Activated CD4-positive, alpha-beta T cell treated with anti-CD3 and anti-CD28 coated beads, Interleukin-2, amount 10 ng/mL, durations not matched to agents 24 days and 14 days (primary cell): ENCODE measurements at places on chromosomes 7 and 10. TPM values are rescaled to one million over a fixed set of nuclear protein-coding genes. Genes with fewer than 3 reads are reported as not detected.

SPDYE8 gene
- not detected in 2 replicates for total RNA-seq

PDE6C gene
- total RNA-seq, result not detected in 2 replicates

PI4K2A gene
- total RNA-seq, result 17.8 TPM in 2 replicates

CYP26C1 gene
- total RNA-seq, result 0.07 and 0.12 TPM in 2 replicates

ADCYAP1R1 gene
- not detected in 2 replicates for total RNA-seq

DNA sequence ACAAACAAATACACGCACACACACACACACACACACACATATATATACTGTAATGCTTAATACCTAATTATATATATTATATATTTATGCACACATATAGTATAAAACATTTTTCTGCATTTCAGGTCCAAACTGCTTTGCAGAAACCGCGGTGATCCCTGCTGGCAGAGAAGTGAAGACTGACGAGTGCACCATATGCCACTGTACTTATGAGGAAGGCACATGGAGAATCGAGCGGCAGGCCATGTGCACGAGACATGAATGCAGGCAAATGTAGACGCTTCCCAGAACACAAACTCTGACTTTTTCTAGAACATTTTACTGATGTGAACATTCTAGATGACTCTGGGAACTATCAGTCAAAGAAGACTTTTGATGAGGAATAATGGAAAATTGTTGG lies 138.5 kb downstream of the VWC2 start:
- H3K4me1 ChIP-seq, result no peaks in the 10 kb centered on the region
- H3K27ac ChIP-seq, result no peak overlapping the region
- no peaks in the 10 kb centered on the region for H3K36me3 ChIP-seq

DNA sequence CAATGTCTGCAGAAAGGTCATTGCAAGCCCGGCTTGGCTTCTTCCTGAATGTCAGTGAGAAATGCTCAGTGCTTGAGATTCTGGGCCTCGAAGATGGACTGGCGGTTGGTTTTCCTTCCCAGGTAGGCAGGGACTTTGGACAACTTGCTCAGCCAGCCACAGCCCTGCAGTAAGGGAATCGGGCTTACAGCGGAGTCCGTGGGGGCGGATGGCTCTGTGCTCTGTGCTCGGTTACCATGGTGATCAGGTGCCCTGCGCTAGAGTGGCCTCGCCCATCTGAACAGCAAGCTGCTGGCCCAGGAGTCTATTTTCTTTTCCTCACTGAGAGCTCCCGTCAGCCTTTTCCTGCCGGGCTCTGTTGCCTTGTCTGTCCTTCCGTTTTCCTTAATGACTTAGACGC lies 77.8 kb upstream of the SH2B2 start:
- DNase-seq, result no peak
- no peaks in the 10 kb centered on the region for H3K27me3 ChIP-seq
- no peak overlapping the region for H3K27ac ChIP-seq

- H3K36me3 ChIP-seq, result no peaks in the 10 kb centered on the region
- H3K27ac ChIP-seq, result no peak overlapping the region
- H3K27me3 ChIP-seq, result peaks cover 6% of the 10 kb centered on the region
- DNase-seq, result no peak
- peaks cover 2% of the 10 kb centered on the region for H3K4me1 ChIP-seq
Measured at GRCh38 chr10:103575416-103576075, 82.0 kb downstream of the NEURL1 start.

GRCh38 chr7:1576521-1577253 lies 6.9 kb upstream of the PSMG3 start:
- no peak overlapping the region for H3K27ac ChIP-seq
- DNase-seq, result no peak
- H3K36me3 ChIP-seq, result peaks cover 6% of the 10 kb centered on the region
- no peak overlapping the region for H3K4me3 ChIP-seq

GRCh38 chr7:41002741-41003610 lies 699.9 kb downstream of the INHBA start:
- no peak overlapping the region for H3K27ac ChIP-seq
- no peak overlapping the region for H3K4me3 ChIP-seq
- no peaks in the 10 kb centered on the region for H3K27me3 ChIP-seq
- no peaks in the 10 kb centered on the region for H3K36me3 ChIP-seq
- no peaks in the 10 kb centered on the region for H3K4me1 ChIP-seq

DNA sequence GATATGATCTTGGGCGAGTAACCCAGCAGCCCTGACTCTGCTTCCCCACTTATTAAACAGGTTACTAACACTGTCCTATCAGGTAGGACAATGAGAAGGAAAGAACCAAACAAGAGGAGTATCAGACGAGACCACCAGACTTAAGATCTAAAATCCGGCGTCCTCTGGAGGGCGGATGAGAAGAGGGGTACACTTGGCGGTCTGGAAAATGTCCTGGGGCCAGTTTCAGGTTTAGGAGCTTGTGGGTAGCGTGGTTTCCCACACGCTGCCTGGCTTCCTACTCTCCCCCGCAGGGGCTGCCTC lies 635 bp downstream of the ZNF32 start:
- peaks cover 6% of the 10 kb centered on the region for H3K4me1 ChIP-seq
- no peak for DNase-seq
- H3K27ac ChIP-seq, result peak overlapping the region; percentile 89
- peak overlapping the region; percentile 91 for H3K4me3 ChIP-seq
- H3K27me3 ChIP-seq, result peaks cover 12% of the 10 kb centered on the region

- no peaks in the 10 kb centered on the region for H3K4me1 ChIP-seq
- no peaks in the 10 kb centered on the region for H3K27me3 ChIP-seq
- DNase-seq, result no peak
- H3K27ac ChIP-seq, result no peak overlapping the region
- H3K36me3 ChIP-seq, result no peaks in the 10 kb centered on the region
Measured at GRCh38 chr7:47720141-47720906, 138.4 kb upstream of the TNS3 start.

GRCh38 chr10:75461672-75462649 lies 30.5 kb downstream of the LRMDA start:
- no peaks in the 10 kb centered on the region for H3K36me3 ChIP-seq
- H3K27ac ChIP-seq, result no peak overlapping the region
- no peak for DNase-seq
- no peaks in the 10 kb centered on the region for H3K4me1 ChIP-seq
- peaks cover 4% of the 10 kb centered on the region for H3K27me3 ChIP-seq
- no peak overlapping the region for H3K4me3 ChIP-seq

DNA sequence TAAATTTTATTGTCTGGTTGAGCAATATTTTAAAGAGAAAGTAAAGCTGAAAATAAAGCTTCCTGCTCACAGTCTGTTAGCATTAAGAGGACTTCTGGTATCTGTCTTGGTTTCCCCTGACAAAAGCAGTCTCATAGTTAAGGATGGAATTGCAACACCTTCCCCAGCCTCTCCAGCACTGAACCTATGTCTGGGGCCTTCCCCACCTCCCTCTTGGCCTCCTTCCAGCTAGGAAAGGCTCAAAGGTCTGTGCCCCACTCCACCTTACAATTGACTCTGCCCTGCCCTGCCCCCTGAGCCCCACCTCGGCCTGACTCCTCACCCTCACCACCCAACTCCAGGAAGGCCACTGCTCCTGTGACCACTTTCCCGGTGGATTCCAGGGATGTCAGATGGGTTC lies 33.2 kb downstream of the COL17A1 start:
- peaks cover 5% of the 10 kb centered on the region for H3K27me3 ChIP-seq
- H3K4me1 ChIP-seq, result peaks cover 2% of the 10 kb centered on the region
- no peak overlapping the region for H3K4me3 ChIP-seq
- H3K36me3 ChIP-seq, result no peaks in the 10 kb centered on the region
- DNase-seq, result no peak
- H3K27ac ChIP-seq, result no peak overlapping the region

DNA sequence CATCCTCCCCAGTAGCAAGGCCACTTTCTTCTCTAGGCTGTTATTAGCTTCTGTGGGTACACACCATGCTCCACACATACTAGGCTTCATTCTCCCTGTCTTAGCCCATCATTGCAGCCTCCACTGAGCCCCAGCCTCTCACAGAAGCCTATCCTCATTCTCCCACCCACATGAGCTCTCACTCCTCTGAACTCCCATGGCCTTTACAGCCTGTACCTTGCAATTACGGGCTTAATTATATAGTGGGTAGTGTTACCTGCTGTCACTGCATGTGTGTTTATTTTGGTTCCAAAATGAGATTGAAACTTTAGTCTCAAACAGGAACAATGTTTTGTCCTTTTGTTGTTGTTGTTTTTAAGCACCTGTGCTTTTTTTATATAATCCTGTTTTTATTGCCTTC lies 460.0 kb downstream of the KCNMA1 start:
- H3K27ac ChIP-seq, result no peak overlapping the region
- no peaks in the 10 kb centered on the region for H3K27me3 ChIP-seq
- no peaks in the 10 kb centered on the region for H3K4me1 ChIP-seq
- no peaks in the 10 kb centered on the region for H3K36me3 ChIP-seq
- H3K4me3 ChIP-seq, result no peak overlapping the region
- DNase-seq, result no peak

- no peak for DNase-seq
- no peaks in the 10 kb centered on the region for H3K27me3 ChIP-seq
- H3K36me3 ChIP-seq, result no peaks in the 10 kb centered on the region
- H3K4me3 ChIP-seq, result peak overlapping the region; percentile 10
- peak overlapping the region; percentile 74 for H3K27ac ChIP-seq
Measured at GRCh38 chr10:126042354-126042753, 146.0 kb downstream of the FANK1 start.

DNA sequence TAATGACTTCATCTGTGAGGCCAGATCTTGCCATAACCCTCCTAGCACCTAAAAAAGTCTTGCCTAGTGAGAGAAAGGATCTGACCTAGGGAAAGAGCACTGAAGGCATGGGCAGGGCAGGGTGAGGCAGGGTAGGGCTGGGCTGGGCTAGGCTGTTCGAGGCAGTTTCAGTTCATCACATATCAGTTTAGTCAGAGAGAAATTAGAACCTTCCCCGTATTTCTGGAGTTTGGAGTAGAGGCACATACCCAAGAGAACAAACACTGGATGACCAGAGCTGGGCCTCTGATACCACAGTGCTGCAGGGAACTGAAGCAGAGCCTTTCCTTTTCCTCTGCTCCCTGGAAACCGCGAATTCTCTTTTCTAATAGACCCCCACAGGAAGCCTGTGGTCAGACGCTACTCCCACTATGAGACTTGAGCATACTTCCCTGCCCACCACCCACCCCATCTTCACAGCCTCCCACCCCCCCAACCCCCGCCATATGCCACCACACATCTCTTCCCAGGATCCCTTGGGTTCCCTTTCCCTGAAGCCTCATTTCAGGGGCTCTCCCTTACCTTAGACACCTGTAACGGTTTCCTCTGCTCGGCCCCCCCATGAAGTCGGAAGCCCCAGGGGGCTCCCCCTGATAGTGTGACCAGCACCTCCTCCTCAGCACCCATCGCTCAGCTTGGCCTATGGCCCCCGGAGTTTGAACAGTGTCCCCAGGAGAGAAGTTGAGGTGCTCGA lies 406 bp downstream of the SYNPO2L start:
- DNase-seq, result no peak
- peaks cover 7% of the 10 kb centered on the region for H3K4me1 ChIP-seq
- peaks cover 3% of the 10 kb centered on the region for H3K27me3 ChIP-seq

- H3K4me3 ChIP-seq, result peak overlapping the region; percentile 89
- H3K4me1 ChIP-seq, result peaks cover 49% of the 10 kb centered on the region
- H3K36me3 ChIP-seq, result peaks cover 11% of the 10 kb centered on the region
- DNase-seq, result peak; percentile 62
- peak overlapping the region; percentile 93 for H3K27ac ChIP-seq
Measured at GRCh38 chr10:23096802-23097549, 1.6 kb downstream of the MSRB2 start.

DNA sequence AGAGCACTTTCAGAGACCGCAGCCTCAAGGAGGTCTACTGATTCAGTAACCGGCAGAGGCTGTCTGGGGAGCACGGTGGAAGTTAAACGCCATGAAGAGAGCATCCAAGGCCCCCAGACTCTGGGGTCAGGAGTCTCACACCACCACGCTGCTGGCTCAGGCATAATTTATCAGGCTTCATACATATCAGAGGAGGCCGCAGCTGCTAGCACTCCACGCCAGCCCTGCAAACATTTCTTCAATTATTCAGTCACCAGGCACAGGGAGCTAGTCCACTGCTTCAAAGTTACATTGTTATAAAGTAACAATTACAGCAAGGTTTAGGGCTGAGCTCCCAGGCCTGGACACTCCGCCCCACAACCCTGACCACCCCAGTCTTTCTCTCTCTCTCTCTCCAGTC lies 97.8 kb downstream of the PAXIP1 start:
- H3K4me3 ChIP-seq, result no peak overlapping the region
- no peak overlapping the region for H3K27ac ChIP-seq
- DNase-seq, result no peak
- H3K4me1 ChIP-seq, result no peaks in the 10 kb centered on the region
- H3K36me3 ChIP-seq, result no peaks in the 10 kb centered on the region

GRCh38 chr7:52539414-52539813 lies 496.0 kb upstream of the POM121L12 start:
- no peaks in the 10 kb centered on the region for H3K27me3 ChIP-seq
- no peak overlapping the region for H3K27ac ChIP-seq
- H3K4me3 ChIP-seq, result no peak overlapping the region

DNA sequence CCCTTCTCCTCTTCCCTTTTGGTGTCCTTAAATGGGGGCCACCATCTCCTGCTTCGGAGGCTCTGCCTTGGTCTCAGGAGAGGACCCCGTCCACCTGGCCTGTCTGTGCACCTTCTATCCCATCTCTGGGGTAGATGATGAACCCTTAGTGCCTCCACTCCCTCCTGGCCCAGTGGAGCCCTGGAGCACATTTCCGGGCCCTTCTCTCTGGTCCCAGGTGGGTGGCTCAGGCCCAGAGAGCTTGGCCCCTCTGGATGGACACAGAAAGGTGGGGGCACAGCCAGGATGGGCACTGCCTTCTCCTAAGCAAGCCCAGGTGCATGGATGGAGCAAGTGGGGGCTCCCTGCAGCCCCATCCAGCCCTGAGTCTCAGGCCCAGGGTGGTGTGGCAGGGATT lies 121.4 kb upstream of the RET start:
- H3K4me3 ChIP-seq, result no peak overlapping the region
- no peaks in the 10 kb centered on the region for H3K36me3 ChIP-seq
- no peaks in the 10 kb centered on the region for H3K4me1 ChIP-seq
- peaks cover 10% of the 10 kb centered on the region for H3K27me3 ChIP-seq
- DNase-seq, result no peak
- H3K27ac ChIP-seq, result no peak overlapping the region

DNA sequence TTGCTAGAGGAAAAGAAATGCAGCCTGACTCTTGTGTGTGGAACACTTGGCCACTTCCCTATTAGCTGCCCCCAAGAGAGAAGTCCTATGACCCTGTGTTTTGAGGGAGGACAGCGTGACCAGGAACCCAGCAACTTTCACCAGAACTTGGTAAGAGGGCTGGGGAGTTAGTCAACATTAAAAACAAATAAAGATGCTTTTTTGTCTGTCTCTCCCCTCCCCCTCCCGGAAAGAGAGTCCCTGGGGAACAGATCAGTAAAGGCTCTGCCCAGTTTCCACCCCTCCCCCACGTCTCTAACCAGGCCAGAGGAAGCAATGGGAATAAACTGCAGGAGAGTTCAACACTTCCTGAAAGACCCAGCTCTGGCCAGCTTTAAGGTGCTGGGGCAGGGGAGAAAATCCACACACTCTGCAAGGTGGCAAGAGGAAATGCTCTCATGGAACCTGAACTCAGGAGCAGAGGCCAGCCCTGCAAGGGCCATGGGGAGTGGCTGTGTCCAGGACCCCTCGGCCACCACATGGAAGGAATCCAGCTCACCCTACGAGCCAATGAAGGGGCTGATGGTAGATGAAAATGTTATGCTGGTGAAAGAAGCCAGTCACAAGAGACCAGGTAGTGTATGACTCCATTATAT lies 21.5 kb downstream of the SH3PXD2A start:
- no peaks in the 10 kb centered on the region for H3K4me1 ChIP-seq
- H3K36me3 ChIP-seq, result no peaks in the 10 kb centered on the region
- no peak overlapping the region for H3K27ac ChIP-seq
- no peak overlapping the region for H3K4me3 ChIP-seq

- no peak overlapping the region for H3K4me3 ChIP-seq
- no peak for DNase-seq
Measured at GRCh38 chr10:132742837-132743194, 43.1 kb downstream of the NKX6-2 start.
